Upper lobe of left lung (tissue), 6 donors: ENCODE measurements at places on chromosomes 16 and 17.

- DNase-seq, result no peak
These were observed 120.0 kb downstream of the PHKB start for GRCh38 chr16:47581114-47581513.

GRCh38 chr16:5058476-5058875 lies 7.3 kb downstream of the C16orf89 start:
- no peak for DNase-seq

DNA sequence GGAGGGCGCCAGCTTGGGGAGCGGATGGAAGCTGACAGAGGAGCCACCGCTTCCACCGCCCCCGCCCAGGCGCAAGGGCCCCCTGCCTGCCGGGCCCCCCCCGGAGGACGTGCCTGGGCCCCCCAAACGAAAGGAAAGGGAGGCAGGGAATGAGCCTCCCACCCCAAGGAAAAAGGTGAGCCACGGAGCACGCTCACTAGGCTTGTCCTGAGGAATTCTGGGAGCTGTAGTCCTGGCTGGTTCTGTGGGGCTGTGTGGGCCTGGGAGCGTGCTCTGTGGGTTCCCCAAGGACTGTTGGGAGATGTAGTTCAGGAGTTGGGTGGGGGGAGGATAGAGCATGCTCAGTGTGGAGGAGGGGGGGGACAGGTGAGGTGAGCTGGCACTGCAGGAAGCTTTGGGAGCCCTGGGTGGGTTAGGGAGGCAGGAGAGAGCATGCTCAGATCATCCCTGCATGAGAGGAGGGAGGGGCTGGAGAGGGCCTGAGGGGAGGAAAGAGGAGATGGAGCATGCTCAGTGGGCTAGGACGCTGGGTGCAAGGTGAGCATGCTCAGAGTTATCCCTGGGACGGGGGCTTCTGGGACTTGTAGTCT lies 4.5 kb downstream of the FBXL19 start:
- no peak for DNase-seq

- peak; percentile 61 for DNase-seq
These were observed 26.4 kb upstream of the SLC7A5 start for GRCh38 chr16:87895641-87896141.

DNA sequence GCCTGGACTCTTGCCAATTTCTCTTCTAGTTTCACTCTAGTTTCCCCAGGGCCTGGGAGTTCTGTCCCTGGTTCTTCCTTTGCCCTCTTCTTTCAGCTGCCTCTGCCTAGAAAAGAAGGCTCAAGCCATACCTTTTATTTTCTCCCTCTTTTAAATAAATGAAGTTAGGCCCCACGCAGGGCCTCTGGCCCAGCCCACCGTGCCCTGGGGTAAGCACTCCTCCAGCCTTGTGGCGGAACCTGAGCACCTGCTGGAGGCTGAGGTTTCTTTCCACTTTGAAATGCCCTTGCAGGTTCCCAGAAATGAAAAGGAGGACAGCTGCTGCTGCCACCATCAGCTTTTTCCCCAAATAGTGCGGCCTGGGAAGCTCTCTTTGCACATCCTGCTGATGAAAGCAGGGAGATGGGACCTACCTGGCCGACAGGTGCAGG lies 139.4 kb downstream of the CCDC182 start:
- no peak for DNase-seq

GRCh38 chr17:13563866-13564265 lies 37.9 kb downstream of the HS3ST3A1 start:
- no peak for DNase-seq

- no peak for DNase-seq
These were observed 27.3 kb downstream of the RNF213 start for GRCh38 chr17:80287806-80288567.

- no peak for DNase-seq
These were observed 238.9 kb downstream of the TOX3 start for GRCh38 chr16:52308051-52308450.

GRCh38 chr16:77376358-77376757 lies 58.5 kb downstream of the ADAMTS18 start:
- DNase-seq, result no peak

DNA sequence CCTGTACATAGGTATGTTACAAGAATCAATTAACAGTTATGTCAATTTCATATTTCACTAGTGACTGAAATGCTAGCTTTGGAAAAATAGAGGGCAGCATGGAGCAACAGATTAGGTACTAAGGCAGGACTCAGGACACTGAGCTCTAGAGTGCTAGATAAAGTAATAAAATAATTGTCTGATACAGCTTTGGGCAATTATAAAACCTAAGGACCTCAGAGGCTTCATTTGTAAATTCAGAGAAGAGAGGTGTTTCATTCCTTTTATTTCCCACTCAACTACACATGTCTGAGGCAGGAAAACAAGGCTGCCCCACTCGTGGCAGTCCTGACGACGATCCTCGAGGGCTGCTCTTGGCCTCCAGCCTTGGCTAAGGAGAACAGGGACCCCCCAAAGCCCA lies 81.5 kb downstream of the CA4 start:
- no peak for DNase-seq
